ENCODE measurements at places on chromosomes 1 and 21.

- no peak for DNase-seq
Observed at GRCh38 chr21:31457675-31458074, 113.6 kb upstream of the TIAM1 start.

- DNase-seq: peak; percentile 45
Observed at GRCh38 chr1:159009704-159010361, at the start of gene IFI16. TSS of gene IFI16 (plus strand) at chr1:159009907. CDS start at chr1:159014681, 4,774 bp downstream.

DNA sequence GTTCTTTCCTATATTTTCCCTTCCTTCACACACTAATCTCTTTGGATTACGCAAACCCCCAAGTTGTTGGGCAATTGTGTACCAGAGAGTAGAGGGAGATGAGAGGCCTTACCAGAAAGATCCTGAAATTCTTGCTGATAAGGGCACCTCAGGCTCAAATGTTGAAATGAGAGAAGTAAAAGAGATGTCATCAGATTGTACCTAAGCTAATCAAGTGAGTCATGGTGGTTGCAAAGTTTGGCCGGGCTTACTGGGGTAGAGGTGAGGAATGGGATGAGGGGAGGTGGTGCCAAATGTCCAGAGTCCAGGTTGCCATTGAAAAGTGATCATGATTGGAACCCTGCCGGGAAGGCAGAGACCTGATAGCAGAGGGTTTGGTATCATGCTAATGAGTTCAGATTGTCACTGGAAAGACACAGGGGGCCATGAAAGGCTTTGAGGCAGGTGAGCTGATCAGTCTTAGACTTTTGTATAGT is 43.1 kb downstream of the OPTC start:
- DNase-seq: no peak

- DNase-seq: peak; percentile 93
Observed at GRCh38 chr1:155206891-155207805, 549 bp downstream of the THBS3 start.

- DNase-seq: no peak
Observed at GRCh38 chr1:41365320-41365633, 4.0 kb downstream of the FOXO6 start.

- DNase-seq: no peak
Observed at GRCh38 chr1:32998997-32999396, 34.4 kb upstream of the RNF19B start.

DNA sequence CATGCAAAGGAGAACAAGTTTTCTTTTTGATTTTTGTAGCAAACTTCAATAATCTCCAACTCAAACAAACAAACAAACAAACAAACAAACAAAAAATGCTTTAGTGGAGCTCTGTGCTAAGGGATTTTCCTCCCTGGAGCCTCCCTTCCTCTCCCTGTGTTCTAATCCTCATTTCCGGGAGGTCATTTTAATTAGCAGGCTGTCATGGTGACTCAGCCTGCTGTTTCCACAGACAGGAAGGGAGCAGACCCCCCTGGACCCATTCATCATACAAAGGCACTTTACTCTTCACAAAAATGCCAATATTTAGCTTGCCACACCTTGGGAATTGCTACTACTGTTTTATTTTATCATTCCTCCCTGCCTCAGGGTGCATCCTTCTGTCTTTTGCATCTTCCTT is 61.0 kb upstream of the SPATA6 start:
- DNase-seq: no peak

- DNase-seq: no peak
Observed at GRCh38 chr1:46011121-46011695, 121.2 kb downstream of the PIK3R3 start.

- no peak for DNase-seq
Observed at GRCh38 chr1:41526956-41527561, 42.6 kb upstream of the EDN2 start.

- DNase-seq: no peak
Observed at GRCh38 chr1:197915862-197916499, 1.2 kb upstream of the LHX9 start.

DNA sequence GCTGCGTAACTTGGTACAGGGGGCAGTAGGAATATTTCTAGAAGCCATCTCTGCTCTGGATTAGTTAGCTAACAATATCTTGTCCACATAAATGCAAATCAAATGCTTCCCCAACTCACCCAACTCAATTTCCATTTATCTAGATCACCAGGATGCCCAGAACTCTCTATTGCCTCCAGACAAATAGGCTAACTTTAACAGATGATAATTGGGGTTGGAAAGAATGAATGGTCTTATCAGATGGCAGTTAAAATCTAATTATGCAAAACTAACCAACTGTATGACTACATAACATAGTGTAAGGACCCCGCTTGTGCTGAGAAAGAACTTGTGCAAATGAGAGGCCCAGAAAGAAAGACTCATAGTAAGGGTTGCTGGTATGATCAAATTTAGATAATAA is 1024.8 kb downstream of the PLA2G4A start:
- DNase-seq: no peak

GRCh38 chr1:59171788-59172187 is 125.1 kb upstream of the FGGY start:
- no peak for DNase-seq

- DNase-seq: no peak
Observed at GRCh38 chr1:182111496-182111895, 50.0 kb upstream of the ZNF648 start.

DNA sequence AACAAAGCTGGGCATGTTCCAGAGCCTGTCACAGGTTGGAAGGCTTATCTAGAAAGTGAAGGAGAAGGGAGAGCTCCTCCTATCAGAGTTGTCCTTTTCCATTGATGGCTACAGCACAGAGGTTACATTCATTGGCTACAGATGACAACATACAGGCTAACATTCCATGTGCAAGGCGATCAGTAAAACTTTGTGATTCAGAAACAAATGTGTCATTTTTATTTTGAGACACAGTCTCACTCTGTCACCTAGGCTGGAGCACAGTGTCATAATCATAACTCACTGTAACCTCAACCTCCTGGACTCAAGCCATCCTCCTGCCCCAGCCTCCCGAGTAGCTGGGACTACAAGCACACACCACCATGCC is 32.6 kb downstream of the TRIM67 start:
- DNase-seq: no peak

GRCh38 chr1:12464598-12465056 is 153.4 kb downstream of the DHRS3 start:
- no peak for DNase-seq

- DNase-seq: no peak
Observed at GRCh38 chr1:151819976-151820623, 11.5 kb downstream of the RORC start.

GRCh38 chr1:54857141-54857540 is 29.9 kb downstream of the DHCR24 start:
- no peak for DNase-seq

GRCh38 chr1:178540204-178540603 is 27.3 kb downstream of the TEX35 start:
- no peak for DNase-seq

- DNase-seq: no peak
Observed at GRCh38 chr1:25629836-25630235, 13.2 kb downstream of the MAN1C1 start.

DNA sequence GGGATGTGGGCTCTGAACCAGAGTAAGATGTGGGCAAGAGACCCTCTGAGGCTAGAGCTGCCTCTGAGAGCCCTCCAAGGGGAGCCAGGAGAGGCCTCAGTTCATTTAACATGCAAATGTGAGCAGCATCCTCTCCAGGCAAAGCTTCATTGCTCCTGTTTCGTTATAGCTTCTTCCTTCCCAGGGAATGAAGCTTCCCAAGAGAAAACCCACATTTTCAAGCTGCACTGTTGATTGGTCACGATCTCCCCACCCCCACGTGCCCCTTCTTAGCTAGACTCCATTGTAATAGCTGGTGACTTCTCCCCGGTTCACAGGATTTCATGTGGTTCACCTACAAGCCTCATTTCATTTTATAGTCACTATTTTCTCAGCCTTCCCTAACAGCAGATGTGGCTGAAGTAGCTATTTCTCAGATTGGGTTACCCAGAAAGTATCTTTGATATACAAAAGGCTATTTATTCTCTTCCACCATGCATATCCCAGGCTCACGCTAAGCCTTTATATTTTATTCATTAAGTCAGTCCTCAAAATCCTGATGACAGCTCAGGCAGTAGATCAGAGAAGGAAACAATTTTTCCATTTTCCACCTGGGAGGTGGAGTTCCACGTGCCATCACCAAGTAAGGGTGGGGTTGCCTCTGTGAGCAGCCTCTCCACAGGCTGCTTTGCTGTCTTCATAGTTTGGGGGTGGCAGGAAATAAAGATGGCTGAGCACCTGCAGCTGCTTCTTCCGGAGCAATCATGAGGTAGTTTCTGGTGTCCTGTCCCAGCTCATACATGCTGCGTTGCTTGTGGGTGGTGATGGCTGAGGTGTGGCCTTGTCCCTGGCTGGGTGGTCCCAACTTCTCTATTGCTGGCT is 178.3 kb upstream of the RAB4A start:
- DNase-seq: no peak

- no peak for DNase-seq
Observed at GRCh38 chr1:214574598-214575411, 23.4 kb upstream of the PTPN14 start.

- DNase-seq: no peak
Observed at GRCh38 chr1:69569175-69569541, 1.4 kb downstream of the LRRC7 start.

- no peak for DNase-seq
Observed at GRCh38 chr1:163535401-163535800, 213.6 kb downstream of the NUF2 start.

DNA sequence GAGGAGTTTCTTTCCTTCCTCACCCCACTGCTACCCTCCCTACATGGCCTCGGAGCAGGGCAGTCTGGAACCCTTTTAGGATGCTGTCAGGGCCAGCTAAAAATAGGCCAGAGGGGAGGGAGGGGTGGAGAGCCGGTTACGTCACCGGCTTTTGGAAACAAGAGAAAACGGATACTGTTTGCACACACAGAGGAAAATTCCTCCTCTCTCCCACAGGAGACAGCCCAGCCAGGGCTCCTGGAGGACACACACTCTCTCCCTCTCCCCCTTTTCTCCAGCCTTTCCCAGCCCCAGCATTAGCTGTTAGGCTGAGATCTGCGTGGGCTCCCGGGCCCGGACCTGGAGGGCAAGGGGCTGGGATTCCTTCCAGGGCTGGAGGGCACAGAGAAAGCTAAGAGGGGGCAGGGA is 20.0 kb upstream of the ALDH4A1 start:
- DNase-seq: no peak

DNA sequence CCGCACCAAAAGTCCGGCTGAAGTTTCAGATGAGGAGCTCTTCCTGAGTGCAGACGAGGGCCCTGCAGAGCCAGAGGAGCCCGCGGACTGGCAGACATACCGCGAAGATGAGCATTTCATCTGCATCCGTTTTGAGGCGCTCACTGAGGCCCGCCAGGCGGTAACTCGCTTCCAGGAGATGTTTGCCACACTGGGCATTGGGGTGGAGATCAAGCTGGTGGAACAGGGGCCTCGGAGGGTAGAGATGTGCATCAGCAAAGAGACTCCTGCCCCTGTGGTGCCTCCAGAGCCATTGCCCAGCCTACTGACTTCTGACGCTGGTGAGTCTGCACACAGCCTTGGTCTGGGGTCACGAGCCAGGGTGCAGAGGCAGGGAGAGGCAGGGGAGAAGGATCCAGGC is 84.7 kb downstream of the TRIM11 start:
- DNase-seq: no peak

GRCh38 chr1:3603571-3604467 is 7.5 kb downstream of the MEGF6 start:
- DNase-seq: no peak

DNA sequence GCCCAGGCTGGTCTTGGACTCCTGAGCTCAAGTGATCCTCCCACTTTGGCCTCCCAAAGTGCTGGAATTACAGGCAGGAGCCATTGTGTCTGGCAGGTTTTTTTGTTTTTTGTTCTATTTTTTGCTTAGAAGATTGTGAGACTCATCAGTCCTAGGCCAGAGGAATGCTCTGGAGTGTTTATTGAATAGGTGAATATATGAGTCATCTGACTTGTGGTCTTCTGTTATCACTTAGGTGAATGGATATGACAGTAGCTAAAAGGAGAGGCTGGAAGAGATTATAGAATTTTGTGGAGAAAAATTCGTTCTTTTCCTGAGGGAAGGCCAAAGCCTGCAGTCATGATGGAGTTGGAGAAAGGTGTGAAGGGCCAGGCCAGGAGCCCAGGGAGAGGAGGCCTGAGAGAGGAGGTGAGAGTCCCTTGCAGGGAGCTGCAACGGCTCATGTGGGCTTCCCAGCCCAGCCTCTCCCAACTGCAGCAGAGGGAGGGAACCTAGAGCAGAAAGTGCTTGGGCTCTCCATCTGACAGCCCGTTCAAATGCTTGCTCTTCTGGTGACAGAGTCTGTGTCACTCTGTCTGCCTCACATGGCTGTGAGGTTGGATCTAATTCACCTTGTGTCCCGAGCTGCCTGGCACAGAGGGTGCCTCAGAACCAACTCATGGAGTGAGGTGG is 31.6 kb upstream of the ACOT11 start:
- DNase-seq: no peak

GRCh38 chr1:241999026-241999425 is at the start of gene MAP1LC3C:
TSS of gene MAP1LC3C (minus strand) at chr1:241999098. CDS start at chr1:241999008, 90 bp downstream.
- no peak for DNase-seq

GRCh38 chr1:15083578-15083977 is 70.0 kb upstream of the TMEM51 start:
- no peak for DNase-seq

DNA sequence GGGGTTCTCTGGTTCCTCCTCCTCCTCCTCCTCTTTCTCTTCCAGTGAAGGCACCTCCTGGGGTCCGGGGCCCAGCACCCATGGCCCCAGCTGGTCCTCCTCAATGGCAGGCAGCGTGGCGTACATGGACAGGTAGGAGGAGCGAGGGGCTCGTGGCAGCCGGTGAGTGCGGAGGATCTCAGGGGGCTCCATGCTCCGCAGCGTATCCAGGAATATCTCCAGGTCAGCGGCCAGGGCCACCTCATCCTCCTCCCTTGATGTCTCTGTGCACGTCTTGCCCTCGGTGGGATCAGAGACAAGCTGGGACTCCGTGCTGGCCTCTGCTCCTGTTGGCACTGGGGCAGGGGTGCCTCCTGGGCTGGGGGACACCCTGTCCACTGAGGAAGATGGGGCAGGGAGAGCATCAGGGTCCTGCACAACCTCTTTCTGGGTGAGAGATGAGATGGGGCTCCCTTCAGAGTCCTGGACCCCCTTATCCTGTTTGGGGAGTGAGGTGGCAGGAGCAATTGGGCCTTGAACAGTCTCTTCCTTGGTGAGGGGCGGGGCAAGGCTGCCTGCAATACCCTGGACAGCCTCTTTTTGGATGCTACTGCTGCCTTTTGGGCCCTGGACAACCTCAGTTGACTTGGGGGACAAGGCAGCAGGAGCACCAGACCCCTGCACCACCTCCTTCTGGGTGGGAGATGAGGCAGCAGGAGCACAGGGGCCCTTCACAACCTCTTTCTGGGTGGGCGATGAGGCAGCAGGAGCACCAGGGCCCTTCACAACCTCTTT is 9.6 kb downstream of the CRYBG2 start:
- no peak for DNase-seq

DNA sequence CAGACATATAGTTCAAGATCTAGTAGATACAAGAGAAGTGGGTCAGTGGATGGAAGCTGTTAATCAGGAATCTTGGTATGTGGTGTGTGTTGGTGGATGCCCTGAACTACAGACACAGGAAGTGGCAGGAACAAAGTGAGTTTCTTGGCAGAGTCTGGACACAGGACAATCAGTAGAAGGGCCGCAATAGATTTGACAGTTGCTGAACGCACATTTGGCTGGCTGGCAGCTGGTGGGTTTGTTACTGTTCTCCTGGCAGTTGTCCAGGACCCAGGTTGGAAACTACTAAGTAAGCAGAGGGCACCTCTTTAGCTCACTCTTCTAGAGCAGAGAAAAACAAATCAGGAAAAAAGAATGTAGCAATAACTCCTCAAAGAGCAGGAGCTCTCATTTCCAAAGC is 13.2 kb downstream of the KRTAP26-1 start:
- DNase-seq: no peak

- no peak for DNase-seq
Observed at GRCh38 chr1:227355542-227356245, 37.4 kb upstream of the CDC42BPA start.
